ENCODE measurements at places on chromosomes 4 and X.

DNA sequence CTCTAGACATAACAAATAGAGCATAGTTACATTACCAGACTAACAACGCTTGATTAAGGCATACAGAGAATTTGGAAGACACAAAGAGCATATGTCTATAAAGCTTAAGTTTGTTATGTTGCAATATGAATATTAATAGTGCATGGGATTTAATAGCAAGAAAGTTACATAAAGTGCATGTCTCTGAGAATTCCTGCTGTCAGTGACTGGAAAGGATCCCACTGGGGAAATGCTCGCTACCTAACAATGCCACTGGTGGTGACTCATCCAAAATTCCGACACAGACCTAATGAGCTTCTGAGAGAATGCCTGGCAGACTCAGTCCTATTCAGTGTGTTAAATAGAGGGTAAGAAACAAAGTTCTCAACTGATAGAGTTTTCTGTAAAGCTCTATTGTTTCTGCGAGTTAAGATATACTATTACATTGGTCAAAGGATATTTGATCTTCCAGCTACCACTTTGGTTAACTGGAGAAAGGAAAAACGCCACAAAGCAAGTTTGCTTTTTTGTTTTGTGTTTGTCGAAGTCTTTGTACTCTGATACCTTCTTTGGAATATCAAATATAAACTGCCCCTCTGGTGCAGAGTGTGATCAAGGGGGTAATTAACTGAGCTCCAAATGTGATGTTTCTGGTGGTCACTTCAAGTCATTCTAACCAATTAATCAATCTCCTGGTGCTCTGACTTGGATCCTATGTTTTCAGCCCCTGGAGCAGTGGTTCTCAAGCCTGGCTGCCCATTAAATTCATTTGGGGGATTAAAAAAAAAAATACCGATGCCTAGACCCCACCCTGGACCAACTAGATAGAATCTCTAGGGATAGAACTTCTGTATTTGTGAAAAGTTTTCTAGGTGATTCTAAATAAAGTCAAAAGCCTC lies 107.9 kb downstream of the PALLD start:
- no peak for DNase-seq

DNA sequence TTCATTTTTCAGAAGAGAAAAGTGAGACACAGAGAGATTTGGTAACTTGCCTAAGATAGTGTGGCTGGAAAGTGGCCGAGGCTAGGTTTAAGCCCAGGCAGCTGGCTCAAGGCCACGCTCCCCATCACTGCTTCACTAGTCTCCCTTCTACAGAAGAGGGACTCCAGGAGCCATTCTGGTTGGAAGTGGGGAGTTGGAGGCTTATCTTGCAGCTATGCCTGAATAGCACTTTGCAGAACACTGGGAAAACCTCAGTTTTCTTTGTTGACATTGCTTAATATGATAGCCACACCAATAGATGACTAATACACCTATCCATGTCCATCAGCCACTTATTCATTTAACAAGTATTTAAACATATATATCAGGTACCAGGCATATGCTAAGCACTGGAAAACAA lies 18.5 kb downstream of the LRRC66 start:
- no peak for DNase-seq

DNA sequence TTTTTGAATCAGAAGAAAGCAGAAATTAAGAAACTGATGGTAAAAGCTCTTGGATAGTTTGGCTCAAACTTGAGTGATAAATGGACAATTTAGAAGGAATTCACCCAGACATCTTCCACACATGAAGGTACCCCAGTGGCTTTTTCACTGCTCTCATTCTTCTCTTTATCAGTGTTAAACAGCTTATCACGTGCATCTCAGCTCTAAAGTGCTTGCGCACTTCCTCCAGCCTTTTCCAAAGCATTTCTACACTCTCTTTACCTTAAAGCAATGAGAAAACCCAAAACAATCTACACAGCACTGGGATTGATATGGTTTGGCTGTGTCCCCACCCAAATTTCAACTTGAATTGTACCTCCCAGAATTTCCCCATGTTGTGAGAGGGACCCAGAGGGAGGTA lies 509.1 kb upstream of the FAT1 start:
- DNase-seq = no peak

- DNase-seq = no peak
These were observed 2.2 kb downstream of the ATP8A1 start for GRCh38 chr4:42654631-42655268.

- no peak for DNase-seq
These were observed 49.7 kb upstream of the IGFBP7 start for GRCh38 chr4:57159866-57160265.

DNA sequence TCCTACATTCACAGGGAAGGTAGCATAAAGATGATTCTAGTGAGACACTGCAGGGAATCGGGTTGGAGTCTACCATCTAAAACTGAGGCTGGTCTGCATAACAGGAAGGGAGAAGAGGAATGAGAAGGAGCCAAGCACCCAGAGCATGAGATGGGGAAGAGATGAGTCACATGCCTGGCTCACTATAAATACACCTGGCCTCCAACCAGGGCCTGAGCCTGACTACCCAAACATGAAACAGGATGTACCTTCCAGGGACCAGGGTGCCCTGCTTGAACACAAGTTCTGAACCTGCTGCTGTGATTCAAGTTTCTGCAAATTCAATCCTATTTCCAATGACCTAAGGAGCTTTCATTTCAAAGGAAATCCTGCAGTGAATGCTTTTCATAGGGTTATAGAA lies 24.9 kb downstream of the CD99L2 start:
- DNase-seq = no peak

DNA sequence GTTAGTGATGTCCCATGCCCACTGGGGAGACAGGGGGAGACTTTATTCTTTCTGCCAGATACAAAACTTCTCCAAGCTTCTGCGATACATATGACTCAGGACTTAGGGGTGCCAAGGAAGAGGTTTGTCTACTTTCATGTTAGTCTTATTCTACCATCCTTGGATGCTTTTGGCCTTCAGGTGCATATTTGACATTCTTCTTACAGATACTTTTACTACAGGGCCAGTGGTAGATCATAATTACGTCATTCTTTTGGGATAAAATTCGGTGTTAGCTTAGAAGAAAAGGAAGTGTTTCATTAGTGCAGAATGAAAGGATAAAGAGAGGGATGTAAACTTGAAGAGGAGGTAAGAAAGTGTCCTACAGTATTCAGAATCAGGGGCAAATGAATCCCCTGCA lies 245.2 kb downstream of the THOC2 start:
- DNase-seq = no peak

DNA sequence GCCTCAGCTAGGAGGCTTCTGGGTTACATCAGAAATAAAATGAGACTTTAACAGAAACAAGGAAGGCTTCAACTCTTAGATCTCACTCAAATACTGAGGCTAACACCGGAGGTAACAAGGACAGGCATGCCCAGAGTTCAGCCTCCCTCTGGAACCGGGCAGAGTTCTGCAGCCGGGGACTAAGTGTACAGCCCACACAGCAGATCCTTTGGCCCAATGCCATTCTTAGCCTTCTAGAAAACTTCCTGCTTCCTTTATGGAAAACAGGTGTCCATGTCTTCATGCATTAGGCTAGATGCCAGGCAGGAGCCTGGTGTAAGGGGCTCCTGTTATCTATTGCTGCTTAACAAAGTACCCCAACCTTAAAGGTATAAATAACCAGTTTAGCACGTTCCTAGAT lies 369.7 kb downstream of the BCOR start:
- no peak for DNase-seq

GRCh38 chr4:128608006-128608405 lies 201.5 kb upstream of the JADE1 start:
- DNase-seq = no peak

DNA sequence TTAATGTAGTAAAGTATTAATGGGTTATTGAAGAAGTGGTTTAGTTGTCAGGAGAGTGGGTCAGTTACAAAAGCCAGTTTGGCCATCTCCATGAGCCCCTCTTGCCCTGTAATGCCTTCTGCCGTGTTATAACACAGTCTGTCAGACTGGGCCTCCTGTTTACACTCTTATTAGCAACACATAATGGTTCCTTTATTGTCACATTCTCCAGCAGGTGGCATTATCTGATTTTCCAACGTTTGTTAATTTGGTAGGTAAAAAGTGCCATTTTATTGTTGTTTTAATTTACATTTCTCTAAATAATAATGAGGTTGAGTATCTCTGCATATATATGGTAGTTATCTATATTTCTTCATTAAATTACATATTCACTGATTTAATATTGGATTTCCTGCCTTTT lies 560.8 kb downstream of the FGF13 start:
- no peak for DNase-seq

DNA sequence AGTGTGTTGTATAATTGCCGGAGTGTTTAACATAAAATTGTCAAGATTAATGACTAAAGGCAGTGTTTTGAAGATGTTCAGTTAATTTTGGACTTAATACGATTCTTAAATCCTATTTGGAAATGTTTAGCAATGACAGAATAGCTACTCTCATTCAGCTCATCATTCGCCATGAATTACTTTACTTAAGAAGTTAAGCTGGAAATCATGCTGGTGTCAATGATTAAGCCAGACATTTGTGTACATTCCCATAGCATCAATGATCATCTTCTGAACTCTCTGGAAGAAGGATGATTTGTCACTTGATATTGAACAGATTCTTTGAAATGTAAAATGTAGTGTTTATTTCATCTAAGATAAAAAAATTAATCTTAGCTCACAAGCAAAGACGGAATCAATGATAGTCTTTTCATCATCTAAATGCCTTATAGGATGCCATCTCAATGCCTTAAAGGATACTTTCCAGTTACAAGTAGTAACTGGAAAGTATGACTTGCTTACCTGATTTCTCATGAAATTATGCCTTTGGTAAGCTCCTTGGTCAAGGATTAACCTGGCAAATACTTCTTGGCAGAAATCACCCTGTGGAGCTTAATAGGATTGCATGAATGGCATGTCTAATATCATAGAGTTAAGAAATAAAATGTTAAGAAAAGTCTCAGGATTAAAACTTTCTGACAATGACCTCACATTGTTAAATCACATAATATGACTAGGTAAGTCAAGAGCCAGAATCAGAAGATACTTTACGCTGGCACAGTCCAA lies 515.5 kb upstream of the AGA start:
- no peak for DNase-seq

DNA sequence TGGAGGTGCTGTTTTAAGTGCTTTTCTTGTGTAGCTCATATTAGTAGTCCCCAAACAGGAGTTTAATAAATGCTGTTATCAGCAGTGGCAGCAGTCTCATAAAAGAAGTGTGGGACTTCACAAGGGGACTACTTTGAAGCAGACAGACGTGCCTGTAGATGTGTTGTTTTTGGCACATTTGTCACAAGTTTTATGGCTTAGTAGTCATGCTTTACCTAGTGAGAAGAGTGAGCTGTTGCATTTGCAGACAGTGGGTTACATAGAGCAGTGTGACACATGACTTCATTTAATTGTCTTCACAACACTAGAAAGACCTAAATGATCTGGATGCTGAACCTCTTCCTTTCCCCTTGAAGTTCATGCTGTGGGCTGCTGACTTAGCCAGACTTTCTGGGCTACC lies 149.5 kb upstream of the MBNL3 start:
- DNase-seq = no peak

GRCh38 chr4:76087007-76087769 lies 12.7 kb downstream of the ART3 start:
- DNase-seq = no peak

DNA sequence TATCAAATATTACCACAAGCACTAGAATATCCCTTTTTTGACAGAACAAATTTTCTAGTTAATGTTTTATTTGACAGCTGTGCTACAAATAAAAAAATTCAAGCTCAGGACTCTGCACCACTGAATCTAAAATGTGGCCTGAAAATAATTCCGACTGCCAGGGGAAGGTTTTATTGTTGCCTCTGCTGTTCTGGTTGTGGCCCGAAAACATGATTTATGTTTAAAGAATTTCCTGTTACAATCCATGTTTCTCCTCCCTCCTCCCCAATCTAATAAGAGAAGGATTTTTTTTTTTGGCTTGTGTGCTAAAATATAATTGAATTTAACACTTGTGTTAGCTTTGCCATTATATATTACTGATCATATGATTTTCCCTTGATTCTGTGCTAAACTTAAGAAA lies 227.8 kb downstream of the DCLK2 start:
- no peak for DNase-seq

GRCh38 chr4:56217343-56217890 lies 169.9 kb downstream of the AASDH start:
- DNase-seq = no peak

All from activated CD4-positive, alpha-beta T cell treated with anti-CD3 and anti-CD28 coated beads, Interleukin-2, amount 50 U/mL, for 24 hours (primary cell).